ENCODE measurements at places on chromosomes 16 and 17.

DNA sequence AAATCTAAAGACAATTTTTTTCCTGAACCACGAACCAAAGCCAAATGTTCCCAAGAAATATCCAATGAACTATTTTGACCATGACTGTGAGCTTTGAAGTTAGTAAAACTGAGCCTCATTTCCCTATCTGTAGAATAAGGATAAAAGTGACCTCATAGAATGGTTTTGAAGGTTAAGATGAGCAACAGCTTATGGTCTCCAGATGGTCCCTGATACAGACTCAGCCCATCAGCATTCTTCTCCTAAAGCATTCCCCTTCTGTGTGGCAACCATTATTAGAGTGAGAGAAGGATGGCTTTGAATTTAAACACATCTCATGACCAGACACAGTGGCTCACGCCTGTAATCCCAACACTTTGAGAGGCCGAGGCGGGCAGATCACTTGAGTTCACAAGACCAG lies 70.1 kb downstream of the COPRS start:
- peak; percentile 84 for DNase-seq

DNA sequence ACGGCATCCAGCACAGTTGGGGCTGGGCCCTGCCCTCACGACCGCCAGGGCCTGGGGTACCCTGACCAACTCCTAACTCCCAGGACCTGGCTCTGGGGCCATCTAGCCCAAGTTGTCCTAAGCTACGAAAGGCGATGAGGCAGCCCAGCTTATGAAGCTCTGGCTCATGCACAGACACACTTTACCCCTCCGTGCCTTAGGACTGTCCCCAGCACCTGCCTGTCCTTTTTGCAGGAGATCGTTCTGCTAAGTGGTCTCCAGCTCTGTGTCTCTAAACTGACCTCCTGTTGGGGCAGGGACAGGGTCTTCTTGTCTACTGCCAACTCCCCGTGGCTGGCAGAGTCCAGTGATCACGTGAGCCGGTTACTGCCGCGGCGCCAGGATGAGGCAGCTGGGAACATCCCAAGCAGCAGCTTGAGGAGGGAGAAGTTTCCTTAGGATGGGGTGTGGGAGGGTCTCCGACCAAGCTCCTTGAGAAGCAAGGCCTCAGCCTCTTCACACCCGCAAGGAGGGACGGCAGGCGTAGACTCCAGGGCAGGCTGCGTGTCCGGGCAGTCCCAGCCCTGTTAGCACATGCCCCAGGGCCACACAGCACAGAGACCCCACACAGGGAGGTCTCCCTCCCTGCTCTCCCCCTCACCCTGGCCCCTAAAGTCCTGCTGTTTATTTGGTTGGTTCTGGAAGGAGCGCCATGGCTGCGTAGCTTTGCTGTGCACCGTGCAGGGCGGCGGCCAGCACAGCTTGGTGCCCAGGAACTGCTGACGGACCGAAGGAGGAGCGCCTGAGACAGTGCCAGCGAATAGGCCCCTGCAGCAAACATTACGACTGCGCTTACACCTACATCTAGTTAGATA lies 16.4 kb upstream of the METRNL start:
- DNase-seq = no peak

DNA sequence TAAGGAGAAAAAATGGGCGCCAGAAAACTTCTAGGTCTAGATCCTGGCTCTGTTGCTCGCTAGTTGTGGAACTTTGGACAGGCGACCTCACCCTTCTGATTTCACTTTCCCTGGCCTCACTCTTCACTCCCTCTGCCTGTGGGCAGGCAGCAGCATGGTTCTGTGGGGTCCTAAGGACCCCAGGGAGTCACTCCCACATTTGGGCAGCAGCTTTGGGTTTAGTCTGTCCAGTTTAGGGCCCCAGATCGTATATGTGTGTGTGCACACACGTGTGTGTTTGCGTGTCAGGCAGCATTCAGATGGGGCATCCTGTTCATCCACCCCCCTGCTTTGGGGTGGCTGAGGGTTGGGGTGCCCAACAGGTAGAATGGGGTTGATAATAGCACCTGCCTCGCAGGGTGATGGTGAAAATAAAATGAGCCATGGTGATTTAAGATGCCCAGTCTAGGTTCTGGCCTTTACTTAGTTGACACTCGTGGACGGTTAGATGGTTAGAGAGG lies 102.2 kb downstream of the RAB11FIP4 start:
- no peak for DNase-seq

DNA sequence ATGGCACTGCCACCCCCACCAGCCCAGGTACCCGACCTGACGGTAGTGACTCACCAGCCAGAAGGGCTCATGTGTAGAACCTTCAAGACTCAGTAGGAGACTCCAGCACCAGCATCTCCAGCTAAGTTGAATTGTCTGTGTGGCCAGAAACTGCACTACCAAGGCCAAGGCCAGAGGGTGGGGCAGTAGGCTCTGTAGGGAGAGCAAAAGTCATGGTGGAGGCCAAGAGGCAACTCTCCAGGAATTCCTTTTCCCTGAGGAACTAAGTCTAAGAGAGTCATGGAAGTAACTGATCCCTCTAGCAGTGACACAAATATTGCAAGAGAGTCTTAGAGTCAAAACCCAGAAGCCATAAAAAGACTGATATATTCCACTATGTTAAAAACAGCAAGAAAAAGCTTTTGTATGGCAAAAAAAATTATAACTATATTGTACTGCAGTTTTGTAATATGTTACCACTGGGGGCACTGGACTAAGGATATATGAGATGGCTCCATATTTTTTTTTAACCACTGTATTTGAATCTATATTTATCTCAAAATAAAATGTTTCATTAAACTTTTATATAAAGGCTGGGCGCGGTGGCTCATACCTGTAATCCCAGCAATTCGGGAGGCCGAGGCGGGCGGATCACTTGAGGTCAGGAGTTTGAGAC lies 30.2 kb upstream of the GUCY2D start:
- DNase-seq = no peak

- peak; percentile 60 for DNase-seq
These were observed 560 bp upstream of the RUSF1 start for GRCh38 chr16:31508706-31509195.

DNA sequence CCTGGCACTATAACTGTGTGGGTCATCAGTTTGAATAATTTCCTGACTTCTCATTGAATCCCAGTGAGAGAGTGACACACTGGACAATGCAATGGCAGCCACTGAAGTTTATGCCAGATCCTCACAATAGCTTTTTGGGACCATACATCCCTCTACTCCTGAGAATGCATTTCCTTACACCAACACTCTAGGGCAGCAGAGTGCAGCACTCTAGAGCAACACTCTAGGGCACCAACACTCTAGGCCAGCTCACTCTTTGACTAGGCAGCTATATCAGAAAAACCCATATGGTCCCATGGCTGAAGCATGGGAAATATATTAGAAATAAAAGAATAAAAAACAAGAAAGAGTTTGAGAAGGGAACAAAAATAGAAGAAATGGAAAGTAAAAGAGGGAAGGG lies 309.2 kb downstream of the MAP2K6 start:
- no peak for DNase-seq

GRCh38 chr16:27880287-27880686 lies 183.2 kb downstream of the GSG1L start:
- DNase-seq = no peak

GRCh38 chr16:20191566-20191965 lies 117.9 kb upstream of the GPR139 start:
- no peak for DNase-seq

DNA sequence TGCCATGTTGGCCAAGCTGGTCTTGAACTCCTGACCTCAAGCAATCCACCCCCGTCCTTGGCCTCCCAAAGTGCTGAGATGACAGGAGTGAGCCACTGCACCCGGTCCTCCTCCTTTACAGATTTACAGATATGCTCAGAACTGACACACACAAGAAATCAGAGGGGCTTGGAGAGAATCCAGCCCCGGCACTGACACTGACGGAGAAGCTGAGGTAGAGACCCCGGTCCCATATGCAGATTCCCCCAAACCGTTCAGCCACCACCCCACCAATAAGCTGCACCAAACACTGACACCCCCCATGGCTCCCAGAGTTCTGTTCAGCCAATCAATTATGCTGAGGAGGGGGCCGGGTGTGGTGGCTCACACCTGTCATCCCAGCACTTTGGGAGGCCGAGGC lies 141.1 kb upstream of the RPH3AL start:
- no peak for DNase-seq

- no peak for DNase-seq
These were observed 22.7 kb upstream of the CYTH1 start for GRCh38 chr17:78804777-78805176.

DNA sequence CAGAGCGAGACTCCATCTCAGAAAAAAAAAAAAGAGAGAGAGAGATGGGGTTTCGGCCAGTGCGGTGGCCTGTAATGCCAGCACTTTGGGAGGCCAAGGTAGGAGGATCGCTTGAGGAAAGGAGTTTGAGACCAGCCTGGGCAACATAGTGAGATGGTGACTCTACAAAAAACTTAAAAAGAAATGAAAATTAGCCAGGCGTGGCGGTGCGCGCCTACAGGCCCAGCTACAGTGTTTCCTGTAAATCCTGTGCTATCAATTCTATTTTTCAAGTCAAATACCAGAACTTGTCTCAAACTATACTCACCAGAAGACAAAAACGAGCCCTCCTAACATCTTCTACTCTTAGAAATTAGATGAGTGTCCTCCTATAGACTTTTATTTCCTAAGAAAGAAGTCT lies 19.3 kb downstream of the UBE2O start:
- no peak for DNase-seq

DNA sequence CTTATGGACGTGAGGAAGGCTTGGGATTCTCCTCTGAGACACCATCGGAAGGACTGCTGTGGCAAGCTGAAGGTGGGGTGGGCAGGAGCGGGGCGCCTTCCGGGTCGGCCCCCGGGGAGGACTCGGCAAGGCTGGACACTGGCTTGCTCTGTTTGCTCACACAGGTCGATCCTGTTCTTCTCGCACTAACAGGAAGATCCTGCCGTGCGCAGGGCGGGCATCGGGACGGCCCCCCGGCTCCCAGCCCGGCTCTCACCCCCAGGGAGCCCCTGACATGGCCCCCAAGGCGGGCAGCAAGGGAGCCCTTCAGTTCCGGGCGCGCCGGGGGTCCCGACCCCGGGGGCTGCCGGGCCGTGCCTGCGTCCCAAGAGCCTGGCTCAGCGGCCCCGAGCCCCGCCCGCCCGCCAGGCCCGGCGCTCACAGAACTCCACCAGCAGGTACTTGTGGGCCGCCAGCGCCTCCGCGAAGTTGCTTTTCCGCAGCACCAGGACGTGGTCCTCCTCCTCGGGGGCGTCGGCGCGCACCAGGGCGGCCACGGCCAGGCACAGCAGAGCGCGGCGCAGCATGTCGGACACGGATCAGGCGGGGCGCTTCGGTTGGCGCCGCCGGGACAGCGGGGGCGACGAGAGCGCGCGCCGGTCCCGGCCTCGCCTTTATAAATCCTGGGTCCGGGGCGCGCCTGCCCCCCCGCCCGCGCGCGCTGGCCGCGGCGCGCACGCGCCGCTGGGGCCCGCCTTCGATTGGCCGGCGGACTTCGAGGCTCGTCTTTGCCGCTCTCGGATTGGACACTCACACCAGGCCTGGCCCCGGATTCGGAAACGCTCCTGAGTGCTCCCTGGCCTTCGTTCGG lies at the start of gene P4HB:
P4HB (minus strand) TSS at position 630 of the 850 bp plus-strand sequence; CDS start at position 566, 64 bp downstream.
- no peak for DNase-seq

GRCh38 chr17:38425744-38426143 lies 2.5 kb upstream of the ARHGAP23 start:
- no peak for DNase-seq

DNA sequence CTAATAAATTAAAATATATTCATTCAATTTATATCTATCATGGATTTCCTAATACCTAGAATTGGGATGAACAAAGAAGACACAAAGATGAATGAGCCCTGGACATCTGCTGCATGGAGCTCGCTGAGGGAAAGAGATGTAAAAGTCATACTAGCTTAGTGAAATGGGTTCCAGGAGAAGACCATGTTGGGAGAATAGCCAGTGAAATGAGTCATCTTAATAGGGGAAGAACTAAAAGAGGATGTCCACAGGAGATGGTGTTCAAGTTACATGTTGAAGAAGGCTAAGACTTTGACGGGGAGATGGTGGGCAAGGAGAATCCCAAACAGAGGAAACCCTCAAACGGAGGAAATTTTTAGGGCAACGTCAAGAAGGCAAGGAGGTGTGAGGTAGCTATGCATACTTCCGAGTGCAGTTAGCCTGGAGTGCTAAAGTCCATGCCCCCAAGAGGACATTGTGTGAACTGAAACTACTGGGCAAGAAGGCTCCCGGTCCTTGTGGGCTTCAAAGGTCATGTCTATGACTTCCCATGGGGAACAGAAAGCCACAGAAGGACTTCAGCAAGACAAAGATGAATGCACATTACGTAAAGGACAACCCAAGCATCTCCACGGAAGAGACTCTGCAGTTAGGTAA lies 220.5 kb upstream of the CDH11 start:
- DNase-seq = peak; percentile 29

DNA sequence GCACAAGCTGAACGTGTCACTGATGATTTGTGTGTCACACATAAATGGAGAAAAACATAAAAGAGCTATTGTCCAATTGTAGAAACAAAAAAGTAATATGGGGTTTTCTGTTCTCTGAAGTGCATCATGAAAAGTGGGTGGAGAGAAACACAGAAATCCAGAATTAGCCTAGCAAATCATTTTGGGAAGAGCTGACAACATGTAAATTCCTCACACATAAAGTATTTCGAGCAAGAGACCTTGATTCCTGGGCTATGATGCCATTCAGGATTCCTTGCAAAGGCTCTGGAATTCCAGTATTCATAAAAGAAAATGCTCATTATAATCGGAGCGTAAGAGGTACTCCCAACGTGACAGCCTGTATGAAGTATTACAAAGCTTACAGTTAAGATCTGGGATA lies 1.1 kb downstream of the DCUN1D3 start:
- peak; percentile 86 for DNase-seq

DNA sequence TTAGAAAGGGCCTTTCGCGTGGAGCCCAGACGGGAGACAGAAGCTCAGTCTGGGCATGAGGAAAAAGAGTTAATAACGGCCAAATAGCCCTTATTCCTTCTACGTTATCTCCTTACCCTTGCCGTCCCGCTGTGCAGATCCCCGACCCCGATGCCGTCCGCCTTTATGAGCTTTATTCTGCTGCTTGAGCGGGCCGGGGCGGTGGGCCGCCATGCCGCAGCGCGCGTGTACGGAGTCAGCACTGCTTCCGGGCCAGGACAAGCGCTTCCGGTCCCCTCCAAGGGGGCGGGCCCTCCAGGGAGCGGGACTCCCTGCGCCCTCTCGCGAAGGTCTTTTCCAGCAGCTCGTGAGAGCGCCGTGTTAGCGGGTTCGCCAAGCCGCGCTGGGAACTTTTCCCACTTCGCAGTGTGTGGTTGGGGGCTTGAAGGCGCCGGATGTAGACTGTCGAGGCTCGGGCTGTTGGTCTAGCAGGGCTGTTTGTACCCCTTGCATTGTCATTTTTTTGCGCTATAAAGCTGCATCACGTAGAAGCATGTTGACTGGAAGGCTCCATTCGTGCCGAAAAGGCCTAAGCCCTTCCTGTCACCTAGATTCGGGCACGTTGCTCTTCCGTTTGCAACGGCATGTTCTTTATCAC lies at the start of gene TSR1:
TSR1 (minus strand) TSS at position 243 of the 637 bp plus-strand sequence; CDS start at position 213, 30 bp downstream.
- DNase-seq = peak; percentile 91

DNA sequence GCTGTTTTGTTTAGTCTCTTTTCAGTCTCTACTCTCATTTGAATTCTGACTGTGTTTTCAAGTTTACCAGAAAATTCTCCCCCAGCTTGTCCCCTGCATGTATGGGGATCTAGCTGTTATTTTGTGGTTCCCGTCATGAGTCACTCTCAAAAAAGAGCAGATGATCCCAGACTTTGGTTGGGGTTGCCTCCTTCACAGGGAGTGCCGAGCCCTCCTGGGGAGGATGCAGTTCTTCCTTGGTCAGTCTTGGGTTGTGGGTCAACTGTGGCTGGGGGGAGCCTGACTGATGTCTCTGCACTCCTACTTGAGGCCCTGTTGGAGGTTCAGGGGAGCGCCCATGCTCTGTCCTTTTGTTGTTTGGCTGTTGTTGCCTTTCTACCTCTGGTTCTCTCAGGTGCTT lies 37.7 kb downstream of the EPN2 start:
- DNase-seq = no peak
